Spinal cord (tissue), 10 donors: ENCODE measurements at places on chromosomes 6 and 20. TPM values are rescaled to one million over a fixed set of nuclear protein-coding genes. Genes with fewer than 3 reads are reported as not detected.

ARMH2 gene
- 1.1 TPM for total RNA-seq

RSPO3 gene
- total RNA-seq, result 4.0 TPM

STX11 gene
- 2.2 TPM for total RNA-seq

NRSN1 gene
- total RNA-seq, result 3.2 TPM

KCNK16 gene
- total RNA-seq, result not detected

MCCD1 gene
- not detected for total RNA-seq

ZNF311 gene
- total RNA-seq, result 3.1 TPM

DNA sequence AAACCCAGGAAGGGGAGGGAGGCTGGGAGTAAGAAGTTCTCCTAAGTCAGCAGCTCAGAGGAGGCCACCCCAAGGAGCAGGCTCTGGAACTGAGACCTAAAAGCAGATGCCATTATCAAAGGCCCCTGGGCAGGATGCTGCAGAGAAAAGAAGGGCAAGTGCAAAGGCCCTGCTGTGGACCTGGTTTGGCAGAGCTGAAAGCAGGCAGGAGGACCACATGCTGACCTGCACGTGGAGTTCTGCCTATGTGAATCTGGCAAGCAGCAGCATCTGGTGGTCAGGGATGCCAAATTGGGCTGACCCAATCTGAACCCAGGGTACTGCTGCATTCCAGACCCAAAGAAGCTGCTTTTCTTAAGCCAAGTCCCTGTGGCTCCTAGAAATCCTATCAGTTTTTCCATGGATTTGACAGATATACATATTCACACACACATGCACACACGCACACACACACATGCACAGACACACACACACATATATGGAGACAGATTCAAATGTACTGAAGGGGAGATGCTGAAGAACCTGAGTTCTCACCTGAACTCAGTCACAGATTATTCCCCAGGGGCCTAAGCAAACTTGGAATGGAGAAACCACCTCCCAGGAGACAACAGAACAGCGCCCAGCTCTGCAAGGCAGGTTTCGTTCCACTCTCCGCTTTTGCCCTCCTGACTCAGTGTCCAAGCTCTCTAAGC is 119.9 kb downstream of the FOXA2 start:
- DNase-seq, result no peak
- no peaks in the 10 kb centered on the region for H3K36me3 ChIP-seq
- H3K27ac ChIP-seq, result no peak overlapping the region
- H3K4me3 ChIP-seq, result no peak overlapping the region
- no peaks in the 10 kb centered on the region for H3K4me1 ChIP-seq

GRCh38 chr6:151617539-151617938 is 123.7 kb downstream of the CCDC170 start:
- H3K27ac ChIP-seq, result no peak overlapping the region
- no peaks in the 10 kb centered on the region for H3K4me1 ChIP-seq
- no peaks in the 10 kb centered on the region for H3K36me3 ChIP-seq
- H3K4me3 ChIP-seq, result no peak overlapping the region
- no peak for DNase-seq
- no peaks in the 10 kb centered on the region for H3K27me3 ChIP-seq

- H3K27me3 ChIP-seq, result no peaks in the 10 kb centered on the region
- H3K27ac ChIP-seq, result no peak overlapping the region
- no peak for DNase-seq
- peaks cover 7% of the 10 kb centered on the region for H3K36me3 ChIP-seq
- H3K4me3 ChIP-seq, result no peak overlapping the region
Observed at GRCh38 chr6:158439255-158439654, 120.6 kb upstream of the TMEM181 start.

DNA sequence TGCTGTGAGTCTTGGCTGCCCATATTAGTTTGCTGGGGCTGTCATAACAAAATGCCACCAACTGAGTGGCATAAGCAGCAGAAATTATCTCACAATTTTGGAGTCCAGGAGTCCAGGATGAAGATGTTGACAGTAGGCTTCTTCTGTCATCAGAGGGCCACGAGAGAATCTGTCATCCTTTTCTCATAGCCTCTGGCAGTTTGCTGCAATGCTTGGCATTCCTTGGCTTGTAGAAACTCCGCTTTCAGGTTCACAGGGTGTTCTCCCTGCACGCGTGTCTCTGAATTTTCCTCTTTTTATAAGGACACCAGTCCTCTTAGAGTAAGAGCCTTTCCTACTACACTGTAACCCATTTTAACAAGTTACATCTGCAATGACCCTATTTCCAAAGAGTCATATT is 838.4 kb downstream of the TFAP2A start:
- no peak for DNase-seq
- H3K27ac ChIP-seq, result no peak overlapping the region
- H3K4me3 ChIP-seq, result no peak overlapping the region
- H3K27me3 ChIP-seq, result no peaks in the 10 kb centered on the region

DNA sequence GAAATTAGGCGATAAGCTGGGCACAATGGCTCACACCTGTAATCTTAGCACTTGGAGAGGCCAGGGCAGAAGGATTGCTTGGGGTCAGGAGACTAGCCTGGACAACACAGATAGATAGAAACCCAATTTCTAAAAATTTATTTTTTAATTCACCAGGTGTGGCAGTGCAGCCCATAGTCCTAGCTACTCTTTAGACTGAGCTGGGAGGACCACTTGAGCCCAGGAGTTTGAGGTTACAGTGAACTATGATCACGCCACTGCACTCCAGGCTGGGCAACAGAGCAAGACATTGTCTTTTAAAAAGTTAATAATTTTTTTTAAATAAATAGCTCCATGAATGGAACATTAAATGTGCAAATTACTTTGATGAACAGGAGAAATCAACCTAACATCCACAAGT is 8.2 kb downstream of the ZNF318 start:
- H3K27me3 ChIP-seq, result no peaks in the 10 kb centered on the region
- DNase-seq, result no peak
- no peak overlapping the region for H3K4me3 ChIP-seq
- H3K36me3 ChIP-seq, result peaks cover 35% of the 10 kb centered on the region

DNA sequence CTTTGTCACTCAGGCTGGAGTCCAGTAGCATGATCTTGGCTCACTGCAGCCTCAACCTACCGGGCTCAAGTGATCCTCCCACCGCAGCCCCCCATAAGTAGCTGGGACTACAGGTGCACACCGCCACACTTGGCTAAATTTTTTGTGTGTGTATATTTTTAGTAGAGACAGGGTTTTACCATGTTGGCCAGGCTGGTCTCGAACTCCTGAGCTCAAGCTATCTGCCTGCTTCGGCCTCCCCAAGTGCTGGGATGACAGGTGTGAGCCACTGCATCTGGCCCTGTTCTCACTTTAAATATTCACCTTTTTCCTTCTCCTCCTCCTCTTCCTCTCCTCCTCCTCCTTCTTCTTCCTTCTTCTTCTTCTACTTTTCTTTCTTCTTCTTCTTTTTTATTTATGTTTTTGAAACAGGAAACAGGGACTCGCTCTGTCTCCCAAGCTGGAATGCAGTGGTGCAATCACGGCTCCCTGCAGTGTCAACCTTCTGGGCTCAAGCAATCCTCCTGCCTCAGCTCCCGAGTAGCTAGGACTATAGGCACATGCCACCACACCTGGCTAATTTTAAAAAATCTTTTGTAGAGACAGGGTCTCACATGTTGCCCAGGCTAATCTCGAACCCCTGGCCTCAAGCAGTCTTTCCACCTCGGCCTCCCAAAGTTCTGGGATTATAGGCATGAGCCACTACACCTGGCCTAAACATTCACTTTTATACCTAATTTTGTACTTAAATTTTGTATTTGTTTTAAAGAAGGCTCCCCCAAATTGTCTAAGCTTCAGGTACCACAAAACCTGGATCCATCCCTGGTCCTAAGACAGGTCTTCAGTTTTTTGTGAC is 47.2 kb upstream of the NCOA3 start:
- no peaks in the 10 kb centered on the region for H3K36me3 ChIP-seq
- H3K27ac ChIP-seq, result no peak overlapping the region
- no peak overlapping the region for H3K4me3 ChIP-seq
- no peaks in the 10 kb centered on the region for H3K27me3 ChIP-seq
- no peaks in the 10 kb centered on the region for H3K4me1 ChIP-seq

DNA sequence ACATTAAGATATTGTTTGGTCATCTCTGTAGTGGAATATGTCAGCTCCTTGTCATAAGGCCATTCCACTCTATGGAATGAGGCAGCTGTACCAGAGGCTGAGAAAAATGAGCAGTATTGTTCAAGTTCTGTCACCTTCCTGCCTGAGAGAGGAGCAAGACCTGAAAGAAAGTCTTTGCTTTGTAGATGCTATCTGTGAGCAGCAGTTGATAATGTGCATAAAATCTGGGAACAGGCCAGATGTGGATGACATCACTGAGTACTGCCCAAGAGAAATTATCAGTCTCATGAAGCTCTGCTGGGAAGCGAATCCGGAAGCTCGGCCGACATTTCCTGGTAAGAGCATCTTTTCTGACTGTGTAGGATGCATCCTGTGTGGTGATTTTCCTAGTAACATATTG is 16.8 kb downstream of the RIPK1 start:
- peaks cover 3% of the 10 kb centered on the region for H3K4me1 ChIP-seq
- H3K27me3 ChIP-seq, result no peaks in the 10 kb centered on the region
- H3K4me3 ChIP-seq, result no peak overlapping the region
- peaks cover 29% of the 10 kb centered on the region for H3K36me3 ChIP-seq

GRCh38 chr6:158894193-158894592 is 75.0 kb upstream of the EZR start:
- H3K4me3 ChIP-seq, result no peak overlapping the region
- no peaks in the 10 kb centered on the region for H3K4me1 ChIP-seq
- H3K27me3 ChIP-seq, result no peaks in the 10 kb centered on the region
- no peak for DNase-seq
- no peaks in the 10 kb centered on the region for H3K36me3 ChIP-seq

DNA sequence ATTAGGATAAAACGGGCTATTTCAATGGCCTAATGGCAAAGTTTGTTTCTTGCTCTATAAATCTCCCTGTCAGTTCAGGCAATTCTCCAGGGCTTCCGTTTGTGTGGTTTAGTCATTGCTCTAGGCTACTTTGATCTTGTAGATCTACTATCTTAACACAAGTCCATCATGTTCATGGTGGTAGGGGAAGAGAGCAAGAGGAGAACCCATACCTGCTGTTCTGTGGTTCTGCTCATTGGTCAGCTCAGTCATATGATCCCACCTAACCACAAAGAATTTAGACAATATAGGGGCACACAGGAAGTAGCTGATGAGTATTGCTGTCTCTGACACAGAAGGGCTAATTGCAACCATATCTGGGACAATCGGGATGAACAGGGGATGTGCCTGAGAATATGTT is 4.9 kb upstream of the DEK start:
- no peak overlapping the region for H3K4me3 ChIP-seq
- DNase-seq, result no peak
- H3K27ac ChIP-seq, result no peak overlapping the region
- H3K4me1 ChIP-seq, result no peaks in the 10 kb centered on the region
- H3K36me3 ChIP-seq, result no peaks in the 10 kb centered on the region
- no peaks in the 10 kb centered on the region for H3K27me3 ChIP-seq

DNA sequence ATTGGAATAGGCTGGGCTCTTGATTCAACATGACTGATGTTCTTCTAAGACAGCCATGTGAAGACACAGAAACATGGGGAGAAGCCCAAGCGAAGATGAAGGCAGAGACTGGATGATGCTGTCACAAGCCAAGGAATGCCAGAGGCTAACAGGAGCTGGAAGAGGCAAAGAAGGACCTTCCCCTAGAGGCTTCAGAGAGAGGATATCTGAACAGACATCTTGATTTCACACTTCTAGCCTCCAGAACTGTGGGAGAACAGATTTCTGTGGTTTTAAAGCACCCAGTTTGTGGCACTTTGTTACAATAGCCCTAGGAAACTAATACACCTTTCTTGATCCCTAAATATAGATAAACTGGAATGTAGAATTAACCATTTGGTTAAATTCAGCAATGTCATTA is 127.0 kb downstream of the EDN1 start:
- H3K27ac ChIP-seq, result no peak overlapping the region
- no peak for DNase-seq
- H3K27me3 ChIP-seq, result no peaks in the 10 kb centered on the region

- H3K27me3 ChIP-seq, result no peaks in the 10 kb centered on the region
- no peak overlapping the region for H3K4me3 ChIP-seq
- no peak for DNase-seq
- no peaks in the 10 kb centered on the region for H3K36me3 ChIP-seq
- no peaks in the 10 kb centered on the region for H3K4me1 ChIP-seq
- no peak overlapping the region for H3K27ac ChIP-seq
Observed at GRCh38 chr6:51892750-51893149, 194.7 kb downstream of the PKHD1 start.

GRCh38 chr6:52538901-52539354 is 37.9 kb downstream of the TRAM2 start:
- no peak overlapping the region for H3K27ac ChIP-seq
- H3K4me1 ChIP-seq, result peaks cover 3% of the 10 kb centered on the region
- no peak overlapping the region for H3K4me3 ChIP-seq
- H3K27me3 ChIP-seq, result no peaks in the 10 kb centered on the region
- DNase-seq, result no peak
- no peaks in the 10 kb centered on the region for H3K36me3 ChIP-seq
